ENCODE measurements at places on chromosomes 6 and 20.

DNA sequence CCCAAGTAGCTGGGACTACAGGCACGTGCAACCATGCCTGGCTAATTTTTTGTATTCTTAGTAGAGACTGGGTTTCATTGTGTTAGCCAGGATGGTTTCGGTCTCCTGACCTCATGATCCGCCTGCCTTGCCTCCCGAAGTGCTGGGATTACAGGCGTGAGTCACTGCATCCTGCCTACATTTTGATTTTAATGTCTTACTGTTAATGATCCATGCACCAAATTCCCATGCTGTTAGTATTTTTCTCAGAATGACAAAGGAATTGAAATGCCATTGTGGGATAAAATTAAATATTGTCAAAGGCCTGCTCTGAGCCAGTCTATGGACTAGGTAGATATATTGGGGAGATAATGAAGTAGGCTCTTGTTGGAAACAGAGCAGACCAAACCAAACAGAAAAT lies 28.2 kb downstream of the CBFA2T2 start:
- DNase-seq = no peak

- DNase-seq = no peak
Measured at GRCh38 chr6:170281331-170282292, 9.3 kb downstream of the DLL1 start.

GRCh38 chr6:119524410-119524809 lies 174.8 kb upstream of the MAN1A1 start:
- DNase-seq = no peak

DNA sequence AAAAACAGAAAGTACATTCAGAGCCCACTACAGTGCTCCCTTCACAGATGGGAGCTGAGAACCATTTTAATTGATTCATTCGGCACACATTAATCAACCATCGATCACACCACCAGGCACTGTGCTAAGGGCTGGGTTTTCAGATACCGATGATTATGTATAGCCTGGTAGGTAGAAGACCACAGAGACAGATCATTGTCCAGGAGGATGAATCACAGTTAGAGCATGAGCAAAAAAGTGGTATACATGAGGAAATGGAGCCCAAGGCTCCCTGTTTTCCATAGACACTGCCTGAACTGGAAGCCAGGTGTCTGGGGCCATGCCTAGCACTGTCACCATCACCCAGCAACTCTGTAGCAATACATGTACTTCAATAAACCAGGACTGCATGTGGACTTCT lies 9.0 kb upstream of the PRDM1 start:
- DNase-seq = no peak

DNA sequence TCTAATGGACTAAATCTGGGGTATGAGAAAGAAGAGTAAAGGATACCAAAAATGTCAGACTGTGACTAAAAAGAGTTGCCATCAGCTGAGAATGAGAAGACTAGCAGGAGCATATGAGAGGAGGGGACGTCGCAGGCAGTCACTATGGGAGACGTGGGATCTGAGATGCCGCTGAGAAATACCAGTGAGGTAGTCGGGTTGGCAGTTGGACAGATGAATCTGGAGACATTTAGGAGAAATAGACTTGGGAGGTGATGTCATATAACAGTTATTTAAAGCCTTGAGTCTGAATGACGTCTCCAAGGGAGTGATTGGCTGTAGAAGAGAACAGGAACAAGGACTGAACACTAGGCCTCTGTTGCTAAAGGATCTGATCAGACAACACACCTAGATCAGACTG lies 51.5 kb upstream of the TRIM26 start:
- no peak for DNase-seq

GRCh38 chr20:24357177-24357576 lies 112.3 kb upstream of the SYNDIG1 start:
- no peak for DNase-seq

Measured in HEK293T (cell line).